ENCODE measurements at places on chromosomes 7 and 10. TPM values are rescaled to one million over a fixed set of nuclear protein-coding genes. Genes with fewer than 3 reads are reported as not detected.

Gene LRRC18
- not detected for total RNA-seq

Gene CPA1
- not detected for total RNA-seq

Gene CFTR
- 8.7 TPM for total RNA-seq

DNA sequence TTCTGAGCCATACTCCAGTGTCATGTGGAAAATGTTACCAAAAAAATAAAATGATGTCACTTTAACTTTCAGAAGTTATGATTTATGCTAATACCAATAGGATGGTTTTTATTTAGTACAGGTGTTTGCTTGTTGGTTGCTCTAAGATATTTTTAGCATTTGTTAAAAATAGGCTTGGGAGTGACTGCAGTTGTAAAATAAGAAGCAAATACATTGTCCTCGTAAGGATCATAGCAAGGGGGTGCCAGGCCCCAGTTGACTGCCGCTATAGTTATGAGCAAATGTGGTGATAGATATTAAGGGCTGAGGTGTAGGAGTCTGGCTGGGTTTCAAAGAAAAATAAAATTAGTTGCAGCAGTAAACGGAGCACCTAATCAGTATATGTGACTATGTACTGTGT, 354.4 kb upstream of the BMPER start:
- no peak for DNase-seq

DNA sequence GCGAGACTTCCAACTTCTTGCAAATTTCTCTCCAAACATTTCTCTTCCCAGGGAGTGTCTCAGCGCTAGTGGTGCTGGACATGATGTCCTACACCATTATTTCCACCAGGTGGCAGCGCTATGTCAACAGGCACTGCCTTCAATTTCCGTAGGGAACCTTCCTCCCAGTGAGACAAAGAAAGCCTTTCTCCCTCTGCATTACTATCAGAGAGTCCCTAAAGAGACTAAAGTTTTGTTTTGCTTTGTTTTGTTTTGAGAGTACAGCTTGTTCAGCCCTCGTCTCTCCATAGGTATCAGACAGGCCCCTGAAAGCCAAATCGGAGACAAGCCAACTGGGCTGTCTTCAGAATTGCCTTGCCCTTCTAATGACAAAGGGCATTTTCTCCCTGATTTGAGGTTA, 44.2 kb upstream of the GGCT start:
- no peak for DNase-seq

GRCh38 chr10:58320351-58321049, 14.3 kb upstream of the UBE2D1 start:
- DNase-seq = no peak

DNA sequence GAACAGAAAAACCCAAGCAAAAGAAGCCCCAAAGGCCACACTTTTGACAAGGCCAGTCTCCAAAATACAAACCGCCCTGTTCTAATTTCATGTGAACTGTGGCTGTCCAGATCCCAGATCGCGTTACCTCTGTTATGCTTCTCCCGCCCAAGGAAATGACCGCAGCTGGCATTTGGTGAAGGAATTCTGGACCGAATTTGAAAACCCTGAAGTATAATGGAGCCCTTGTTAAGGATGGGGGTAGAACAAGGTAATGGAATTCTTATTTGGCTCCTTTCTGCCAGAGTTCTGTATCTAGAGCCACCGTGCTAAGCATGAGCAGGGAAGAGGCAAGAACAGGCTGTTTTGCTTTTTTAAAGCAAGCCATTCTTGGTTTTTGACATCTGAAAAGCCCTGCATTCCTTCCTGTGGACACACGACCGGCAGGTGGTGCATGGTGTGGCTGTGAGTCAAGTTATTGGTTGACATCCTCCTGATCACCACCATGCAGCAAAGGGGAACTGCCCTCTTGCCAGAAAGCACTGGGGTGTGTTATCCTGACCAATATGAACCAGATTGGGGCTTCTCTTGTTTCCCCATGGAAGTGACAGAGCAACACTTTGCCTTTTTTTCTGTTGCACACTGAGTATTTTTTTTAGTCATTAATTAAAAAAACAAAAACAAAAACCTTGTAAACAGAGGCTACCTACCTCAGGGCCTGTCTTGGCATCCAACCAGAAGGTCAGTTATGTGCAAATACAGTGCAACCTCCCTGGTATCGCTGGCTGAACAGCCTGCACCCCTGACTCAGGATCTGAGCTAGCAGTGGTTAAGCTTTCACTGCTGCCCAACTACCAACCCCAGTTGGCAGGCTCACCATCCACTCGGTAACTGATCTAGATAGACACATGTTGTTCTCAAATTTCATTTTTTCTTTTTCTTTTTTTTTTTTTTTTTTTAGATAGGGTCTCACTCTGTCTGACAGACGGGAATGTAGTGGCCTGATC, 14.2 kb downstream of the UCMA start:
- no peak for DNase-seq

- DNase-seq = no peak
These were observed 57.6 kb downstream of the MKI67 start for GRCh38 chr10:128068398-128069285.

- no peak for DNase-seq
These were observed 124.5 kb downstream of the BAMBI start for GRCh38 chr10:28801869-28802268.
